ENCODE measurements at places on chromosomes 11 and 22.

GRCh38 chr11:101215069-101215468, 85.5 kb upstream of the PGR start:
- no peaks in the 10 kb centered on the region for H3K4me1 ChIP-seq
- no peaks in the 10 kb centered on the region for H3K27me3 ChIP-seq

DNA sequence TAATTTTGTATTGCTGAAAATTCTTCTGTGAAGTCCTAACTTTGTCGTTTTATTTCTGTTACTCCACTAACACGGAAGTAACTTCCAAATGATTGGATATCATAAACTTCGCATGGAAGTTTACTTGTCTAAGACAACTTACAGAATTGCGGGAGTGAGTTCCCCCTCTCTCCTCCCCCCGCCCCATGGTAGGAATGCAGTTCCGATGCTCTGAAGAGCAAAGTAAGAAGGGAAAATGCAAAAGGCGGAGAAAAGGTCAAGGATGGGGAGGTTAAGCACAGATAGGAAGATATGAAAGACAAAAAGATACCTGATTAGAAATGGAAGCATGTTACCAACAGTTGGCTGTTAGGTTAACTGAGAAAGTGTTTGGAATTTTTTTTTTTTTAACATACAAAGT, 1.3 kb downstream of the EIF3M start:
- peak overlapping the region; percentile 98 for H3K4me3 ChIP-seq
- H3K27ac ChIP-seq: peak overlapping the region; percentile 98
- H3K4me1 ChIP-seq: peaks cover 27% of the 10 kb centered on the region
- H3K27me3 ChIP-seq: no peaks in the 10 kb centered on the region

DNA sequence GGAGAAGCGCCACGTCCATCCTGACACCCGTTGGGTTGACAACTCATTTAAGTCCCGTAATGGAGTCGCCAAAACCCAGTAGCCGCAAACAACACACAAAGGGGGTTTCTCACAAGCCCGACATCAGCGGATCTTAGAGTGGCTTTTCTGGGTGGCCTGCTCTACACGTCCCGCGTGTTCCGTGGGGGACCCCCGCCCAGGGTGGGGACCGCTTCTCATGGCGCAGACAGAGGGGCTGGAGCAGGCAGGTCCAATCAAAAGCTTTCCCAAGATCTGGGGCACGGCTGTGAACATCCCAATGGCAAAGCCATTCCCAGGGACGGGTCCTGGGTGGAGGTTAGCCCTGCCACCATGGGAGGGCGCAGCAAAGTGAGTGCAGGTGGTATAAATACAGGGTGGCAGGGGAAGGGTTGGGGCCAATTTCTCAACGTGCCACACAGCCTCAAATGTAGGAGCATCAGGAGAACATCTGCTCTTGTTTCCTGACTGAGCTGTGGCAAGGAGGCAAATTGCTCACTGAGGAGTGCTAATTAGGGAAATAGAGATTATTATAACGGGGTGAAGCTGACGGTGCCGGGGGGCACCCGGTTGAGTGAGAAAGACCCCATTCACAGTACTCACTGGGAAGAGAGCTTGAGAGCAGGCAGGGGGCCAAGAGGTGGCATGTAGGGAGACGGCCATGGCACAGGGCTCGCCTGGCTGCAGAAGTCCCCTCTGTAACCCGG, 1447.2 kb downstream of the TBC1D22A start:
- H3K36me3 ChIP-seq: no peaks in the 10 kb centered on the region
- no peaks in the 10 kb centered on the region for H3K4me1 ChIP-seq
- H3K4me3 ChIP-seq: no peak overlapping the region
- H3K27ac ChIP-seq: no peak overlapping the region
- peak; percentile 45 for DNase-seq

DNA sequence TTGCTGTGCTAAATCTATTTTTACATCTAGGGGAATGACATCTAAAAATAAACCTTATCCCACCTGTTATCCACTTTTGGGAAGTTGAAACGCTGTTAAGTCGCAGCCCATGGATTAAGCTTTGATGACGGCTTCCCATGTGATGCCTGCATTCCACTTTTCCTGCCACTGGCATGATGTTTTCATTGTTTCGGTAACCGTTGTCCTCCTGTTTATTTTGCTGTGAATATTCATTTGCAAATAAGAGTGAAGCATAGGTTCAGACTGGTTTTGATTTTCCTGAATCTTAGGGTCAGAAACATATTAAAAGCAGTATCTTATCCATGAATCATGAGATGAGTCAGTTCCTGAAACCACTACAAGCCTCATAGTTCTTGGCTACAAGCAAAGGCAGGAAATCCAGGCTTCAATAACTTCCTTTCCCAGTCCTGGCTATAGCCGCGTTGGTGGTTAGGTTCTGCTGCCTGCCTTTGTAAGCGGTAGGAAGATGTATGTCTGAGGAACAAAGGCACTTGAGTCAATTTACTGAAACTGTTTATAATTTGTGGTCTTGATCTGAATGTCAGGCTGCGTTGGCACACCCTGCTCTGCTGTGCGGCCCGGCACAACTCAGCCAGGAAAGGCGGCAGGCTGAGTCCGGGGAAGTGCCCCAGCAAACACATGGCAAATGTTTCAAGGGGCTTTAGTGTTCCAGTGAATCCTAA, 19.4 kb downstream of the TEAD1 start:
- peaks cover 72% of the 10 kb centered on the region for H3K27me3 ChIP-seq
- no peak overlapping the region for H3K27ac ChIP-seq
- peak; percentile 58 for DNase-seq

GRCh38 chr11:108237058-108237481, 14.2 kb downstream of the ATM start:
- peak overlapping the region; percentile 63 for H3K4me3 ChIP-seq
- H3K27me3 ChIP-seq: no peaks in the 10 kb centered on the region
- peaks cover 54% of the 10 kb centered on the region for H3K36me3 ChIP-seq
- peak; percentile 68 for DNase-seq
- peak overlapping the region; percentile 87 for H3K27ac ChIP-seq

DNA sequence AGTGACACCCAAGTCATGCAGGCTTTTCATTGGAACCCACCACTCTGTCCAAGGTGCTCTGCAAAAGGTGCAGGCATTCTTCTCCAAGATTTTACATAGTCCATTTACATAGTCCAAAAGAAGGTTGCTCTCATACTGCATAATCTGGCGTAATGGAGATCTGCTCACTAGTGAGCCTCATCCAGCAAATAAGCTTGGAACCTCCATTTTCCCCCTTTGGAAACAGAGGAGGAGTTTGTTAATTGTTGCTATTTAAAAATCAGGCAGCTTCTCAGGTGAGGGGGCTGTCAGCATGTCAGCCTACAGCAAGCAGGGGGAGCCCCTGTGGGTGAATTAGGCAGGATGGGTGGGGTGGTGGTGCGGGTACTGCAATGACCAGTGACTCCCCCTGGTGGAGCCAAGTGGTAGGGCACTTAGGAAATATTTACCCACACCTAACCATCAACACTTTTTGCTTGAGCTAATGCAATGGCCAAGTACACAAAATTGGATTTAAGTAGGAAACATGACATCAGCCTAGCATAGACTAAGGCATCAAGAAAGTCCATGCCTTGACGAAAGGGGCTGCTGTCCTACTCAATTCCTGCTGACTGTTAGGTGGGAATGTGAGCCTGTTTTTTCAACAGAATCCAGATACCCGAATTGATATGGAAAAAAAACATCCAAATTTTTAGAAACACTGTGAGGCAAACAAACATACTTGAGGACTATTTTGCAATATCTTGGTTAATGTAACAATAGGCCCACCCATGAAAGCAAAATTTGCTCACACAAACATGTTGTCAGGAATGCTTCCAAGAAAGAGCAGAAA, 64.5 kb downstream of the AMBRA1 start:
- peaks cover 16% of the 10 kb centered on the region for H3K4me1 ChIP-seq
- DNase-seq: peak; percentile 91
- H3K27ac ChIP-seq: no peak overlapping the region
- H3K4me3 ChIP-seq: no peak overlapping the region
- peaks cover 8% of the 10 kb centered on the region for H3K36me3 ChIP-seq

- no peaks in the 10 kb centered on the region for H3K36me3 ChIP-seq
- peaks cover 36% of the 10 kb centered on the region for H3K27me3 ChIP-seq
- DNase-seq: no peak
- peaks cover 6% of the 10 kb centered on the region for H3K4me1 ChIP-seq
- H3K4me3 ChIP-seq: peak within 1 kb of the TSS; percentile 58
Observed at GRCh38 chr11:112163875-112164685, at the start of gene IL18. TSS of gene IL18 (minus strand) at chr11:112164094. CDS start at chr11:112155053, 9,041 bp downstream.

- DNase-seq: no peak
- H3K27ac ChIP-seq: no peak overlapping the region
- H3K27me3 ChIP-seq: peaks cover 9% of the 10 kb centered on the region
- no peaks in the 10 kb centered on the region for H3K4me1 ChIP-seq
- no peak overlapping the region for H3K4me3 ChIP-seq
- H3K36me3 ChIP-seq: no peaks in the 10 kb centered on the region
Observed at GRCh38 chr11:43984519-43985385, 42.3 kb downstream of the C11orf96 start.

DNA sequence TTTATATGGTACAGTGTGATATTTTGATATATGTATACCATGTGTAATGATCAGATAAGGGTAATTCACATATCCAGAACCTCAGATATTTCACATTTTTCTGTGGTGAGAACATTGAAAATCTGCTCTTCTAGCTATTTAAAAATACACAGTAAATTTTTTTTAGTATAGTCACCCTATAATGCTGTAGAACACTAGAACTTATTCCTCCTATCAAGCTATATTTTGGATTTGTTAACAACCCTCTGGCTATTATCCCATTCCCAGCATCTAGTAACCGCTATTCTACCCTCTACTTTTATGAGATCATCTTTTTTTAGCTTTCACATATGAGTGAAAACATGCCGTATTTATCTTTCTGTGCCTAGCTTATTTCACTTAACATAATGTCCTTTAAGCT, 65.5 kb upstream of the SYT9 start:
- DNase-seq: no peak
- H3K4me1 ChIP-seq: no peaks in the 10 kb centered on the region
- H3K36me3 ChIP-seq: no peaks in the 10 kb centered on the region
- H3K27ac ChIP-seq: no peak overlapping the region
- peaks cover 6% of the 10 kb centered on the region for H3K27me3 ChIP-seq
- no peak overlapping the region for H3K4me3 ChIP-seq

GRCh38 chr11:115257678-115258077, 246.5 kb downstream of the CADM1 start:
- no peak for DNase-seq
- H3K4me3 ChIP-seq: no peak overlapping the region
- H3K4me1 ChIP-seq: peaks cover 4% of the 10 kb centered on the region
- peaks cover 6% of the 10 kb centered on the region for H3K27me3 ChIP-seq
- no peak overlapping the region for H3K27ac ChIP-seq

DNA sequence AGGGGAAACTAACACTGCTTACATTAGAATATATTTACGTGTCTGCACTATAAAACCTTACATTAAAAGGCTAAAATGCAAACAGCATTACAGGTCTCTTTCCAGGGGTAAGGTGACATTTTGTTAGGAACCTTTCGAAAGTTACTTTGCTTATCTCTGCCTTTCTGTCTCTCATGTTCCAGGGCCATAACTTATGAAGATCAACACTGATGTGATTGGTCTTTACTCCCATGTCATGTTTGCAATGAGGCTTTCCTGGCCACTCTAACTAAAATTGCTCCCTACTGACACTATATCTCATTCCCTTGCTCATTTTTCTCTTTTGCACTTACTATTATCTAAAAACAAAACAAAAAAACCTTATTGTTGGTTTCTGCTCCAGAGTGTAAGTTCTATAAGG, 119.0 kb downstream of the JRKL start:
- H3K4me3 ChIP-seq: no peak overlapping the region
- no peak overlapping the region for H3K27ac ChIP-seq
- H3K27me3 ChIP-seq: peaks cover 1% of the 10 kb centered on the region

DNA sequence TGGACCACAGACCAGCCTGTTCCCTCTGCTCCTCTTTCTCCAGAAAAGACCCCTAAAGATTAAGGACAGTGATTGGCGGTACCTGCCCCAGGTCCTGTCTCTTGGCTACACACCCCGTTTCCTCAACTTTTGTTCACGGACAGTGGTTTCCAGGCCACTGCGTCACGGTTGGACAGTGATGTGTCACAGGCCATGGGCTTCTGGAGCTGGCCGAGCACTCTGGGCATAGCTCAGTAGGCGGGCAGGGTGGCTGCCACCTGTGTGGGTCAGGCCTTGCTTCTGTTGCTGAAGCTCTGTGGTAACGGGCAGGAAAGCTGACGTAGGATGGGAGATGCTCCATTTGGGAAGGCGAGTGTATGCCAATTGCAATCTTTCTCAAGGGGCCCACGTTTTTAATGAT, 13.6 kb downstream of the TUB start:
- peaks cover 3% of the 10 kb centered on the region for H3K4me1 ChIP-seq
- no peaks in the 10 kb centered on the region for H3K27me3 ChIP-seq
- no peak for DNase-seq

DNA sequence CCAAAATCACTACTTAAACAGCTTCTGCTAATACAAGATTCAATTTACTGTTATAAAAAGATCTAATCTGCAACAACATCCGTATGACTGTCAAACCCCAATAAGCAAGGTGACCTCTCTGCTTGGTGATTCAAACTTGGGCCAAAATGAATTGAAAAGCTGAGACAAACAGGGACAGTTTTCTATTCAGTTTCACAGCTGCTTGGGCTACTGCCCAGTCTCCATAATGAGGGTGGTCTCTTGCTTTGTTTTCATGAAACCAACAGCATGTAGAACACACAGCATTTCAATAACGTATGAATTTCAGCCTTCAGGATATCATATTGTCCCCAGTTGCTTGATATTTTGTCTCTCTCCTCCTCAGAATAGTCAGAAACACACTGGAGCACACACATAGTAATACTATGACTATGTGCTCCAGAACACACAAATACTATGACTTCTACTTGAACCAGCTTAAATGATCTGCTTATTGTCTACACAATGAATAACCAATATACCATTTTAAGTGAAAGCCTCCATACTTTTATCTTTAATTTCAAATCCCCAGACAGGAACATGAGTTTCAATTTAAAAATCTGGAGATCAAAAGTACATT, 285.0 kb downstream of the TTC28 start:
- H3K4me1 ChIP-seq: peaks cover 34% of the 10 kb centered on the region
- peak overlapping the region; percentile 38 for H3K27ac ChIP-seq
- no peak overlapping the region for H3K4me3 ChIP-seq
- H3K36me3 ChIP-seq: no peaks in the 10 kb centered on the region
- no peak for DNase-seq

GRCh38 chr11:46865340-46865739, 19.3 kb upstream of the CKAP5 start:
- H3K27ac ChIP-seq: no peak overlapping the region
- no peak for DNase-seq

DNA sequence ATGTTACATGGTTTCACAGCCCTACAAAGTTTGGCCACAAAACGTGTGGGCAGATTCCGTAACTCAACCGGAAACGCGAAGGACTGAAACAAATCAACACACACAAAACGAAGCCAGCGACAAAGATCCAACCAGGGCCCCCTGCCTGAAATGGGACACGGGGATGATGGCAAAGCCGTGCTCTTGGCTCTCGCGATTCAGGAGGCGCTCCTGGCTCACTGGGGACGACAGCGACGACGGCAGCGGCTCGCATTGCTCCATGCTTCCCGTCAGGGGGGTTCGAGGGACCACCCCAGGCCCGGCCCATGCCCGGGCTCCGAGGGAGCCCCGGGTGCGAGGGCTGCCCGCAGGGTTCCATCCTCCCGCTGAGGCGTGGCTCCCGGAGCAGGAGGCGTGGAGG, 4786.8 kb upstream of the OR11H1 start:
- H3K36me3 ChIP-seq: peaks cover 3% of the 10 kb centered on the region
- H3K4me1 ChIP-seq: no peaks in the 10 kb centered on the region
- no peak for DNase-seq
- H3K4me3 ChIP-seq: no peak overlapping the region
